Dorsolateral prefrontal cortex (tissue), 122 donors: ENCODE measurements at places on chromosomes 6 and 20.

- DNase-seq, result no peak
These were observed 55.5 kb downstream of the TPBG start for GRCh38 chr6:82419132-82419581.

- DNase-seq, result no peak
These were observed 11.3 kb downstream of the DIDO1 start for GRCh38 chr20:62914970-62915457.

- no peak for DNase-seq
These were observed 9.5 kb upstream of the UQCC2 start for GRCh38 chr6:33720998-33721397.

DNA sequence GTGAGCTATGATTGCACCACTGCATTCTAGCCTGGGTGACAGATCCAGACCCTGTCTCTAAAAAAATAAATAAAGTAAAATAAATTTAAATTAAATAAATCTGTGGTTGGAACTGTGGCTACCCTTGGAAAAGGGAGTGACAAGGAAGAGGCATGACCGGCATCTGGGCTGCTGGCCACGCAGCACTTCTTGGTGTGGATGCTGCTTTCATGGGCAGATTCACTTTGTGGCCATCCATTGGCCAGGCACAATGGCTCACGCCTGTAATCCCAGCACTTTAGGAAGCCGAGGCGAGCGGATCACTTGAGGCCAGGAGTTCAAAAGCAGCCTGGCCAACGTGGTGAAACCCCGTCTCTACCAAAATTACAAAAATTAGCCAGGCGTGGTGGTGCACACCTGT lies 16.1 kb downstream of the EBF4 start:
- DNase-seq, result no peak

- DNase-seq, result no peak
These were observed at the start of gene RSPH9 for GRCh38 chr6:43644940-43645612. TSS of gene RSPH9 (plus strand) at chr6:43645036. CDS start at chr6:43645099, 63 bp downstream.

DNA sequence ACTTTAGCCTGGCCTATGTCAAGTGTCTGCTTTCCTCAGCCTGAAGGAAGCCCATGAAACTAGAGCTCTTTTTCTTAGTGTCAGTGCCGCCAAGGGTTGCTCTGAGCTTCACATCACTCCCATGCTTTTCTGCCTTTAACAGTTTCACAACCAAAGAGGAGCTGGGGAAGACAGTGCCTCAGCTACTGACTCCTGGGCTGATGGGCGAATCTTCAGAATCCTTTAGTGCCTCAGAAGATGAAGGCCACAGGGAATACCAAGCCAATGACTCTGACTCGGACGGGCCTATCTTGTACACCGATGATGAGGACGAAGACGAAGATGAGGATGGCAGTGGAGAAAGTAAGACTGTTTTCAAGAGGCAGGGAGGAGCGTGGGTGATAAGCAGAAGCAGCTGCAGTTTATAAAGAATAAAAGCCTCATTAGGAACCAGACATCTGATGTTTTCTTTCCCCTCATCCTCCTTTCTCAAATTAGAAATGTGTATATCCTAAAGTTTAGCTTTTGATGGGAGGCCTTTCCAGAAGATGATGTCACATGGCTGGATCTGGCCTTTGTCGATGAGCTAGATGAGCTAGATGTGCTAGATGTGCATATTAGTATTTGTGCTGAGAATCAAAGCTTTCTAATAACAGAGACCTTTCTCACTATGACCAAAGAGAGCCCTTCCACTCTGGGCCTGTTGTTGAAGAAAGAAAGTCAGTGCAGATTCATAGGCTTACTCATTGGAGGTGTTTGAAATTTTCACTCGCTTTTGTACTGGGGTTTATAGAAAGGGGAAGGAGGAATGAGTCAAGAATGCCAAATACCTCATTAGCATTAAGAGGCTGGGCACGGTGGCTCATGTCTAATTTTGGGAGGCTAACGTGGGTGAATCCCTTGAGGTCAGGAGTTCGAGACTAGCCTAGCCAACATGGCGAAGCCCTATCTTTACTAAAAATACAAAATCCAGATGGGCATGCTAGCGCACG lies 70.7 kb upstream of the LTV1 start:
- DNase-seq, result no peak

DNA sequence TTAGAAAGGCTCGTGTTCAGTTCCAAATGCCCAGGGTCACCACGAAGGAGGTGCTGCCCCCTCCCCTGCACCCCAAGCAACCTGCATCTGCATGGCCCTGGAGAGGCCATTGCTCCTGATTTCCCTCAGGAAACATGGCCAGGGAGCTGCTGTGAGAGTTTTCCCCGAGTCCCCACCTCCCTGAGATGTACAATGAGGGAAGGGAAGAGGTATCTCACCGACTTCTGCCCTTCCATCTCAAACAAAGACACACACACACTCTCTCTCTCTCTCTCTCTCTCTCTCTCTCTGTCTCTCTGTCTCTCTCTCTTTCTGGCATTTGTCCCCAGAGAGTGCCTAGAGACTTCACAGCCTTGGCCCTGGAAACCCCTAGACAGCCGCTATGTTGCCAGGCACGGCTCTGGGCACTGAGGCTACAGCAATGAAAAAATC lies 120.4 kb downstream of the MRPL14 start:
- DNase-seq, result no peak

DNA sequence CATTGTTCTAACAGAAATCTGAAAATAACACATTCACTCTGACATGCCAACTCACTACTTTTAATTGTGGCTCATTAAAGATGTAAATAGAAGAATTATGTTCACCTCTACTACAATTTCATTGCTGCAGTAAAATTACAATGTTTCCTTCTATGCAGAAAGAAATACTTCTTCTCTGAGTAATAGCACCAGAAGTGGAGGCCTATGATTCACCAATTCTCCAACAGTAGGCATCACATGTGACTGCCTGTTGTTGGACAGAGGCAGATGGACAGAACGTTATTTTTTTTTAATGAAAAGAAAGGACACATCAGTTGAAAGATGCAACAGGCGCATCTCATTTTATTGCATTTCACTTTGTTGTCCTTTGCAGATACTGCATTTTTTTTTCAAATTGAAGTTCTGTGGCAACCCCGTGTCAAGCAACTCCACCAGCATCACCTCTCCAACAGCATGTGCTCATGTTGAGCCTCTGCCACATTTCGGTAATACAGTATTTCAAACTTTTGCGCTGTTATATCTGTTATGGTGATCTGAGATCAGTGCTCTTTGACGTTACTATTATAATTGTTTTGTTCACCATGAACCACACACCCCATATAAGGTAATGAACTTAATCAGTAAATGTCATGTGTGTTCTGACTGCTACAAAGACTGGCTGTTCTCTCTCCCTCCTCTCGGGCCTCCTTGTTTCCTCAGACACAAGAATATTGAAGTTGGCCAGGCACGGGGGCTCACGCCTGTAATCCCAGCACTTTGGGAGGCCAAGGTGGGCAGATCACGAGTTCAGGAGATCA lies 121.4 kb downstream of the ATXN1 start:
- DNase-seq, result no peak

DNA sequence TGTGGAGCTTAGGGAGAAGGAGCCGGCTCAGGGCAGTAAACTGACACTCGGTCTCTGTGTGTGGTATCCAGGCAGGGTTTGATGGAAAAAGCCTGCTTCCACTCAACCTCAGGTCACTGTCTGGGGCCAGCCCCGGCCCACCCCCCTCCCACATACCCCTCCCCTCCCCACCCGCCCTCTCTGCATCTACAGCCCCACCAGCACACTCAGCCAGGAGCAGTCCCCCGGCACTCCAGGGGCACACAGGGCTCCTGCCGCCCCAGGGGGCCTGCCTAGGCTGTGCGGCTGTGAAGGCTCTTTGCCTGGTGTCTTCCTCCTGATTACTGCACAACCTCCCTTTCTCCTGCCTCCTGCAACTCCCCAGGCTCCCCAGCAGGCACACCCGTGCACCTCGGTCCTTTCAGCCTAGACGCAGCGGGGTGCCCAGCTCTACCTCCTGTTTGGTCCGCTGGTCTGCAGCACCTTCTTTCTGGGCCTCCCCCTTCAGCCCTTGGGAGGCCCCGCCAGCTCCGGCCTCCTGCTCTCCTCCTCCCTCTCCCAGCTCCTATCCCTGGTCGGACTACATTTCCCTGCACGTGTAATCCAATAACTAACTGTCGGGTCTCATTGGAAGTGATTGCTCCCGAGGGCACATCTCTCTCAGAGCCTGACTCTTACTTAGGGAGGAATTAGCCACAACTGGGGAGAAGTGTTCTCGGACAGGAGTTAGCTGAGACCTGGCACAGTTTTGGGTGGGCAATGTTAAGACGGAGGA lies 1.3 kb upstream of the FOXF2 start:
- DNase-seq, result no peak

DNA sequence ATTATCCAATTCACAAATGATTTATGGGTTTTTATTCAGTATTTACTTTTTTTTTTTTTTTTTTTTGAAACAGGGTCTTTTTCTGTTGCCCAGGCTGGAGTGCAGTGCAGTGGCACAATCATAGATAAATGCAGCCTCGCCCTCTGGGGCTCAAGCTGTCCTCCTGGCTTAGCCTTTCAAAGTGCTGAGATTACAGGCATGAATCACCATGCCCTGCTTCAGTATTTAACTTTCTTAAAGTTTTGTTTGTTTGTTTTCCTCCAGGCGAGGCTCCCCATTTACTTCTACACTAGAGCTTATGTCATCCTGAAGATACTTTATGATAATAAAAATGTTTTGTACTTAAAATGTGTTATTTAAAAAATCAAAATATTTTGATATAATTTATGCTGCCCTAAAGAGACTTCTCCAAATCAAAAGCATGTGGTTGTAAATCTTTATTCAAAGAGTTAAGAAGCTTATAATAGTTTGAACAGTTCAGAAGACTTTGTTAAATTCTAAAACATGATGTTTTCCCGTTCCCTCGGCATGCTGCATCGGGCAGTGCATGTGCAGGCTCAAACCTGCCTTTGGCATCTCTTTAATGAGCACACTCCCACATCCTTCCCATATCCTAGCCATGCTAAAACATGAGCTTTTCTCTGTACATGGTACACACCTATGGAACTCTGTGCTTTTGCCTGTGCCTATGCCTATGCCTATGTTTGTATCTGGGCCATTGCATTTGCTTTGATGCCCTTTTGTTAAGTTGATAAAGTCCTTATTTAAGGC lies 11.0 kb downstream of the SMPDL3A start:
- DNase-seq, result no peak

DNA sequence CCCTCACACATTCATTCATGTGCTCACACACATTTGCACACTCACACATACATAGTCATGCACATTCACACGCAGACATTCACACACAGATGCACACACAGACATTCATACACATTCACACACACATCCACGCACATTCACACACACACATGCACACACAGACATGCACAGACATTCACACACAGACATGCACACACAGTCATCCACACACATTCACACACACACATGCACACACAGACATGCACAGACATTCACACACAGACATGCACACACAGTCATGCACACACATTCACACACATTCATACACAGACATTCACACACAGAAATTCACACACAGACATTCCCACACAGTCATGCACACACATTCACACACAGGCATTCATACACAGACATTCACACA lies 147.3 kb downstream of the PACRG start:
- no peak for DNase-seq

GRCh38 chr6:143556529-143556928 lies 45.0 kb upstream of the FUCA2 start:
- DNase-seq, result no peak

DNA sequence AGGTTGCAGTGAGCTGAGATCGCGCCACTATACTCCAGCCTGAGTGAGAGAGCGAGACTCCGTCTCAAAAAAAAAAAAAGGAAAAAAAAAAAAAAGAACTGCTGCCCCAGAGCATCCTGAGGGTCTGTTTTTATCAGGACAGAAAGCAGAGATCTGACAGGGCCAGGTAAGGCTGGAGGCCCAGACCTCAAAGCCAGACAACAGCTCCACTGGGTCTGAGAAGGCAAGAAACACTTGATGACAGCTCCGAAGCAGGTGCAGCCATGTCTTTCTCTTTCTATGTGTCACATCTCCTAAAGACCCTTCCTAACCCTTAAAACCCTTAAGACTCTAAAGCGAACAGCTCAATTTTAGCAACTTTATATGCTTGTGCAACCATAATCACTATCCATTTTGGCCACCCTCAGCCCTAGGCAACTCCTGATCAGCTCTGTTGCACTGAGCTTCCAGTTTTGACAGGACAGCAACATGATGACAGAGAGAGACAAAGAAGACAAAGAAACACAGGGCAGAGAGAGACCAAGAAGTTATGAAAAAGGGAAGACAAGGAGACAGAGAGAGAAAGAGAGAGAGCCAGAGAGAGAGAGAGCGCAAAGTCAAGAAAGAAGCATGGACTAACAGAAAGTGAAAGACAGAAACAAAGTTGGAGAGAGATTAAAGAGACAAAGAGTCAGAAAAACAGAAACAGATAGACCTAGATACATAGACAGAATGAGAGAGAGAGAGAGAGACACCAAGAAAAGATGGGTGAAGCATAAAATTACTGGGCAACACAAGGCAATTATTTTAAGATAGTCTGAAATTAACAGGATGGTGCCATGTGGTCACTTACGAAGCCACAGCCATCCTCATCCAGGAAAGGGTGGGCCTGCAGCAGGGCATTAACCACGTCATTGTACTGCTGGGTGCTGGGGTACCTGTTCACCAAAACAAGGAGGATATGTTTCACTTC lies 39.2 kb downstream of the SAMD3 start:
- no peak for DNase-seq

GRCh38 chr6:149065658-149066556 lies 251.6 kb upstream of the TAB2 start:
- no peak for DNase-seq

DNA sequence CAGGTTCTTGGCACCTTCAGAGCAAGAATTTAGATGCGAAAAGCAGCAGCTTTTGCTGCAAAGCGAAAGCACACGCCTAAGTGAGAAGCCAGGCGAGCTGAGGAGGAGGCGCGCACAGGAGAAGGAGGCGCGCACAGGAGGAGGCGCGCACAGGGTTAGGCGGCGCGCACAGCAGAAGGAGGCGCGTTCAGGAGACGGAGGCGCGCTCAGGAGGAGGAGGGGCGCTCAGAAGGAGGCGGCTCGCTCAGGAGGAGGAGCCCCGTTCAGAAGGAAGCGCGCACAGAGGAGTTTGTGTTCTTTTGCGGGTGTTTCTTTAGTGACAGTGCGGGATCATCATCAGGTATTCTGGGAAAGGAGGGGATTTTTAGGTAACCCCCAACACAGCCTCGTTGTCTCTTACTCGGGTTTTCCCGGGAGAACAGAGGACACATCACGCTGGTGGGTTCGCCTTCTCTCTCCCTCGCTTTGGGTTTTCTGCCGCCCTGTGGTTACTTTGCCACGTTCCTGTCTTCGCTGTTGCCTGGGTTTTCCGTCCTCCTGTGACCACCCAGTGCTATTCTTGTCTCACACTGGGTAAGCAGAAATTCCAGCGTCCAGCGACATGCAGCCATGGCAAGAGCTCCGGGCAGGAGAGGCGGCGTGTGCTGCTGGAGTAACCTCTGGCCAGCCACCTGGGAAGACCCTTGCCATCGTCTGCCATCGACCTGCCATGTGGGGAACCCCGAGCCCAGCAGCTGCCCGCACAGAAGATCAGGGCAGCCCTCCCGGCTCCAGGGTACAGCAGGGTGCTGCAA lies 47.0 kb downstream of the WDR27 start:
- peak; percentile 57 for DNase-seq

GRCh38 chr20:57612916-57613315 lies 7.3 kb downstream of the ZBP1 start:
- DNase-seq, result no peak

- no peak for DNase-seq
These were observed 30.6 kb upstream of the MYLK2 start for GRCh38 chr20:31788578-31788977.
